ENCODE measurements at places on chromosomes 2 and 18. TPM values are rescaled to one million over a fixed set of nuclear protein-coding genes. Genes with fewer than 3 reads are reported as not detected.

DNA sequence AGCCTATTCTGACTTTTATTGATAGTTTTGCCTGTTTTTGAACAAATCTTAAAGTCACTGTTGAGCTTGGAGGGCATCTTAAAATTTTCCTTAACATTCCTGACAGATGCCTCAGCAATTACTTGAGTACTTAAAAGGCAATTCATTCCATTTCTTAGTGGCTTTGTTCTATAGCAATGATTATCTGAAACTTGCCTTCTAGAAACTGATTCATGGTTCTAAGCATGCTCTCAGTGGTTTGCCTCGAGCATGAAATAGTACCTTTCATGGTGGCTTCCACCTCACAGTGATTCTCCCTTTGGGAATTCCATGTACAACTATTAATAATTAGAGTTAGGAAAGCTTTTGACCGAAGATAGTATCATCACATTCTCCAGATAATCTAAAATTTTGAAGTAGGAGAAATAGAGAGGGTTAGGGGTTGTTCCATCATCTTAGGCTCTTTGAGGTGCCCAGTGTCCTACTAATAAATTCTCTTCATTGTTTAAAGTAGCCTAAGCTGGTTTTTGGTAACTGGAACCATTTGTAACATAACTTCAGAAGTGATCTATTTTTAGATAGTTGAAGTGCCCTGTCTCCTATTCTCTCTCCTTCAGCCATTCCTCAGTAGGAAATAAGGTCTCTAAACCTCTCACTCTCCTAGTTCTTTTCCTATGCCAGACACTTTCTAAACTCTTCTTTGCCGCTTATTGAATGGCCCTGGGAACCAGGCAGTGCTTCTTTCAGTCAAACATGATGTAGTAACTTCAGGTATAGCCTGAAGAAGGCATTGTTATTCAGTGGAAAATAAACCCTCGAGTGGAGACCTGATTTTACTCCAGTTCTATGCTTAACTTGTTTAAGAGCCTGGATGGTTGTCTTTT, 156.1 kb downstream of the HAUS1 start:
- no peak for DNase-seq

DNA sequence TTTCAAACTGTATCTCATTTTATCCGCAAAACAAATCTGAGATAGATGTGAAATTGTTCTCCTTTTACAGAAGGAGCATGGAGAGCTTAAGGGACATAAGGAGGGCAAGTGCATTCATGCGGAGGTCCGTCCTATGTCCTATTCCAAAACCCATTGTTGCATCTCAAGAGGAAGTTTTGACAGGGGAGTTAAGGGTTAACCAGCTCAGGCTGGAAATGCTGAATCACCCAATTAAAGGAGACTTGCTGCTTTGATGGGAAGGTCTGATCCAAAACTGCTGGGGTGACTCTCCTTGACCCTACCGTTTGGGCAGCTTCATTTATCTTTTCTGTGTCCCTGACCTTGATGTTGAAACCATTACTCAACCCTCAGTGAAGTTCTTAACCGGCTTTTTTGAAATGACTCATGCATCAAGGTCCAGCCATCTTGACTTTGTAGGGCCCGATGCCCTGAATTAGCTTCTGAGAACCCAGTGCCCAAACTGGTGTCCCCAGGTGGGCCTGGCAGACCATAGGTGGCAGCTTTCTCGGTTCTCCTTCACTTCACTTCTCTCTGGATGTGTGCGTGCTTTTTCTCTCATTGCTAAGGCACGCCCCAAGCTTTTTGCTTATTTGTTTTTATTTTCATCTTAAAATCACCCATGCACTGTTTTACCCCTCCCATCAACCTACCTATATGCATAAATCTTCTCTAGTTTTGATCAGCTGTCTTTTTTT, 15.9 kb upstream of the TXNDC2 start:
- no peak for DNase-seq

Gene DSG4
- polyA plus RNA-seq: not detected

Gene CYP27A1
- 48.3 TPM for polyA plus RNA-seq

Measured in renal pelvis (tissue), 12 donors.